ENCODE measurements at places on chromosomes 11 and 22.

DNA sequence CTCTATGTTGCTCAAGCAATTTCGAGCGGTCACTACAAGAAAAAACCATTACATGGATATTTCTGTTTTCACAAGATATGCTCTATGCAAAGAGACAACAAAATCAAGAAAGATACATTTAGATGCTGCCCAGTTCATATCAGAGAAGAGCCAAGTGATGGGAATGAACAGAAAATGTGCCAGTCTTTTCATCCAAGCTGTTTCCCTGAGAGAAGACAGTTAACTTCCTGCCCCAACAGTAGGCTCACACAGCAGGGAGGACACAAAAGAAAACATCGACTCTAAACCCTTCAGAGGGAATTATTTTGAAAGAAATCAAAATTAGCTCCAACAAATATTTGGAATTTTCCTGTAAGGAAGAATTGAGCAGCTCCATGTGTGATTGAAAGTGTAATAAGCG is 11.6 kb downstream of the JAML start:
- no peak for DNase-seq

GRCh38 chr11:129937592-129938238 is 42.3 kb upstream of the NFRKB start:
- DNase-seq = no peak

DNA sequence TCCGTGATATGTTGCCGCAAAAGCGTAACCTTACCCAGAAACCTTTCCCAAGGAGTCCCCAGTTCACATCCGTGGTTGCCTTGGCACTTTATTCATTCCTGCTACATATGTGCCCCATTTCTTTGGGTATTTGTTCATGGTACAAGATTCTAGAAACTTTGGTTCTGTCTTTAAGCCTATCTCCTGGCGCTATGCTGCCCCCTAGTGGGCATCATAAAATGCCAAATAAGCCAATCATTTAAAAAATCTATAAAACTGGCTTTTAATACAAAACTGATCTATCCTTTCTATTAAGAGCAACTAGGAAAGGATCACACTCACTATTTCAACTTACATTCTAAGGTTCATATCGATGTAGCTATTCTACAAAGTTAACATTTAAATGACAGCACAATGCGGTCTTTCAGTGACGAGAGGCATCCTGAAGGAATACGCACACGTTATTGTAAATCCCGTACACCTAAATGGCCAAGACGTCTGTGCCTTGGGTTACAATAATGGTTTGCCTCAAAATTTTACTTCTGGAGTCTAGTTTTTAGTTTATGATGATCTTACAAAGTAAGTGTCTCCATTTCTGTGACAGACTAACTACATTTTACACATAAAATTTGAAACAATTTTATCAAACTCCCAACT is 16.2 kb downstream of the PIWIL3 start:
- no peak for DNase-seq

DNA sequence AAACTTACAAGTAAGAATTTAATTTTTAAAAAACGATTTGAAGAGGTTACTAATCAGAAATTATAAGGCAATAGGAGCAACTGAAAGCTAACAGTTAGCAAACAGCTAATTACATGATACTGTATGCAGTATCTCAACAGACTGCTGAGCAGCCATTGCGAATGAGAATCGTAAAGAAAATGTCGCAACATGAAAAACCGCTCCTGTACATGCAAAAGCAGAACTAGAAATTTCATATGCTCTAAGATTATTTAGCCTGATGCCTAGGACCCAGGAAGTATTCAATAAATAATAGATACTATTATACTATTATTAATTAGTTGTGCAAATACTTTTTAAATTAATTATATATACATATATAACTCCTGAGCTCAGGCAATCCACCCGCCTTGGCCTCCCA is 48.7 kb upstream of the EP300 start:
- no peak for DNase-seq

- DNase-seq = no peak
Measured at GRCh38 chr11:32053151-32053888, 37.6 kb upstream of the RCN1 start.

GRCh38 chr22:33271390-33272161 is 213.4 kb upstream of the SYN3 start:
- DNase-seq = peak; percentile 8

DNA sequence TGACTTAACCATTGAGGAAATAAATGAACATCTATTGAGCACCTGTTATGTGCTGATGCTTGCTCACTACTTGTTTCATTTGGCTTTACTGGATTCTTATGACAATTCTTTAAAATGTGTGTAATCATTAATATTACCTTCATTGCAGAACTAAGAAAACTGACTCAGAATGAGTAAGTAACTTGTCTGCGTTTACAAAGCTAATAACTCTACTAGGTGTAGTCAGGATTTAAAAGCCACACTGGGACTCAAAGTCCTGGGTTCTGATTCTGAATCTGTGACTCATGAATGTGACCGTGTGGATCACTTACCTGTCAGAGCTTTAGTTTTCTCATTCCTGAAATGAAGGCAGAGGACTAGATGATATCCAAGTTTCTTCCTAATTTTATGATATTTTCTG is 23.4 kb upstream of the KIRREL3 start:
- no peak for DNase-seq

- DNase-seq = no peak
Measured at GRCh38 chr11:128472128-128473089, 114.9 kb downstream of the ETS1 start.

DNA sequence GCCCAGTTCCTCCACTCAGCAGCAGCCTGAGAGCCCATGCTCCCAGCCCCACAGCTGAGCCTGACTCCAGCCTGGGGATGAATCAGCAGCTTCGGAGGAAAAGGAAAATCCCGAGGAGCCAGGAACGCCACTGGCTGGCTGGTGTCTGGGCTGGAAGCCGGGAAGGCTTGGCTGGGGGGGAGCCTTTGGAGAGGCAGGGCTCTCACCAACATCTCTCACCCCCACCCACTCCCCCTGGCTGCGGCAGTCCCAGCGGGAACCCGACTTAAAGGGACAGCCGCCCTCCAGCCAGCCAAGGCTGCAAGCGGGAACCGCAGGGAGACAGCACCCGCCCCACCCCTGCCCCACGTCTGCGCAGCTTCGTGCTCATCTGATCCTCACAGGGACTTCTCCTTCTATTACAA is 28.4 kb downstream of the KIAA0930 start:
- peak; percentile 39 for DNase-seq

- no peak for DNase-seq
Measured at GRCh38 chr11:82315093-82315492, 418.6 kb downstream of the FAM181B start.

DNA sequence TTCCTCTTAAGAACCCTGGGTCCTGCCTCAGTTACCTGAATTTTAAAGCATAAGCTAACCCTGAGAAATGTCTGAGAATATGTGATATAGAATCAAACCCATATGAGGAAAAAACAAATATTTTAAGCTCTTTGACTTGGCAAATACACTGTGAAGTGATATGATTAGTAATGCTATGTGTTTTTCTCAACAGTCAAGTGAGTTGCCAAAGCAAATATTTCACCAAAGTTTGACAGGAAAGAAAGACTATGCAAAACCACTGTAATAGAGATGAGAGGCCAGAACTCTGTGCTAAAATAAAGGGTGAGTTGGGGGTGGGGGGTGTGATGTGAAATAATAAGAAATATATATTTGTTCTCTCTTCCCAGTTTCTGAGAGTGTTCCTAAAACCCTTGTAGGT is 613.5 kb upstream of the CCDC179 start:
- no peak for DNase-seq

GRCh38 chr11:19597876-19598275 is 114.8 kb upstream of the NAV2 start:
- no peak for DNase-seq

DNA sequence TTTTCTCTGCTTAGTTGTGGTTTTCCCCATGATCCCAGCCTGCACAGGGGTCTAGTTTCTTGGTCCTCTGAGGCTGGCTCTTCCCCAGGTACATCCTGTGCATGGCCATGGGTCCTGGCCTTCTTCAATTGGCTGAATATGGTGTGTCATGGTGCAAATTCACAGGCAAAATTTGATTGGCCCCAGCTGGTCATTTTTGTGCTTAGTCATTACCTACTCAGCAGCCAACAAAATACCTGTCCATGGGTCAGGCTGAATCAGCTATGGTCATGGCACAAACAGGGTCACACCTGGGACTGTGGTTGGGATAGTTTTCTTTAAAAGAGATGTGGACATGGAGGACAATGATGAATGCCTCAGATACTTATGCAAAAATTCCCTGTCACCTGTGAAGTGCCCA is 85.7 kb downstream of the CSNK2A3 start:
- DNase-seq = no peak

DNA sequence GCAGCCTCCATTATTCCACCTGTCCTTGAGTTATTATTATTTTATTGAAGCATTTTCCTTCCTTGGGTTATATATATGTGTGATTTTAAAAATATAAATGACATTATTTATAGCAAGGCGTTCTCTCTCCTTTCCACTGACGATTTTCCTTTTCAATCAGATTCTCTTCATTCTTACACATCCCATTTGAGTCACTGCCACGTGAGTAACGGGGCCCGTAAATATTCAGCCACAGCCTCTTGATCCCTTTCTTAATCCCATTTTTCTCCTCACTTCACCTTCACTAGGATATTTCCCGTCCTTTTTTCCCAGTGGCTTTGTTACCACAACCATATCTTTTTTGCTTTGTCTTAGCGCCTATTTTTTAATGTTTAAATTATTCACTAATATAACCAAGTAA is 396.2 kb downstream of the NTM start:
- DNase-seq = no peak

DNA sequence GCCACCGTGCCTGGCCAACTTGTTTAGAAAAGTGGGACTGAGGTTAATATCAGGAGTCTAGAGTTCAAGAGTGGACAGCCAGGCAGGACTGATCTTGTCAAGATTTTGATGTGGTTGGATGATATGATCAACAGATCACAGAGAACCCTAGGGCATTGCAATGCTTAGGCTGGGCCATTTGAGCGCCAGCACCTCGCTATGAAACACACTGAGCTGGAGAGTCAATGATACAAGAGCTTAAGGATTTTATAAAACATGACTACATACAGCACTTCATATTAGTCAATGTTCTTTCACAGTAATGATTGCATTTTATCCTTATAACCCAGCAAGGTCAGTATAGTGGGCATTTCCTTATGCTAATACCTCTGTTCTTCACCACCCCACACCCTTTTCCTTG is 15.4 kb upstream of the PEX26 start:
- no peak for DNase-seq

- no peak for DNase-seq
Measured at GRCh38 chr11:12642040-12642439, 32.2 kb upstream of the TEAD1 start.

All from GOT3 (cell line).